ENCODE measurements at places on chromosomes 16 and 17. TPM values are rescaled to one million over a fixed set of nuclear protein-coding genes. Genes with fewer than 3 reads are reported as not detected.

Gene OR2C1
- 0.09 TPM for polyA plus RNA-seq

Gene MYH3
- 3.0 TPM for polyA plus RNA-seq

Gene UBB
- polyA plus RNA-seq = 1,046 TPM

Gene TEKT1
- not detected for polyA plus RNA-seq

Gene NACA2
- 0.15 TPM for polyA plus RNA-seq

Gene KRT39
- polyA plus RNA-seq = not detected

Gene KRT34
- 0.07 TPM for polyA plus RNA-seq

Gene STAT3
- 60.7 TPM for polyA plus RNA-seq

Gene CES1
- 67.4 TPM for polyA plus RNA-seq

Gene SOX8
- polyA plus RNA-seq = 1.3 TPM

Gene MYH2
- polyA plus RNA-seq = 0.33 TPM

Gene AOC3
- 182 TPM for polyA plus RNA-seq

Gene KRT12
- not detected for polyA plus RNA-seq

Gene HIGD1B
- 2.1 TPM for polyA plus RNA-seq

Gene ASGR1
- 1.0 TPM for polyA plus RNA-seq

Gene NOD2
- 2.5 TPM for polyA plus RNA-seq

Gene SHISA9
- 0.08 TPM for polyA plus RNA-seq

Gene SHISA6
- 1.3 TPM for polyA plus RNA-seq

Gene ABCC12
- not detected for polyA plus RNA-seq

Gene PLA2G10
- 1.0 TPM for polyA plus RNA-seq

Gene G6PC1
- 0.11 TPM for polyA plus RNA-seq

Gene GRAP
- 3.5 TPM for polyA plus RNA-seq

Gene HGS
- polyA plus RNA-seq = 57.6 TPM

Gene POLR2A
- 35.4 TPM for polyA plus RNA-seq

Gene HCRT
- polyA plus RNA-seq = not detected

Gene BHLHA9
- polyA plus RNA-seq = not detected

Gene TP53TG3F
- polyA plus RNA-seq = not detected

Gene ATXN7L3
- polyA plus RNA-seq = 28.1 TPM

Gene VMO1
- 2.1 TPM for polyA plus RNA-seq

Gene SOST
- polyA plus RNA-seq = not detected

Gene ST6GALNAC2
- polyA plus RNA-seq = 4.2 TPM

Gene SLC5A11
- polyA plus RNA-seq = 0.18 TPM

Gene CAPNS2
- 0.56 TPM for polyA plus RNA-seq

Gene CACNB1
- 4.6 TPM for polyA plus RNA-seq

Gene CAVIN1
- polyA plus RNA-seq = 30.4 TPM

Gene MT4
- not detected for polyA plus RNA-seq

Gene ATP2C2
- 0.15 TPM for polyA plus RNA-seq

Gene ATF7IP2
- polyA plus RNA-seq = 7.0 TPM

Gene TNP2
- polyA plus RNA-seq = not detected

Gene TUFM
- polyA plus RNA-seq = 119 TPM

Gene ESRP2
- polyA plus RNA-seq = 3.6 TPM

Gene ASGR2
- 0.37 TPM for polyA plus RNA-seq

Gene CLEC10A
- 16.1 TPM for polyA plus RNA-seq

Gene AIPL1
- polyA plus RNA-seq = not detected

Gene TMEM235
- polyA plus RNA-seq = not detected

Gene DRG2
- 30.8 TPM for polyA plus RNA-seq

Gene C16orf89
- polyA plus RNA-seq = 6.8 TPM

Gene GP2
- polyA plus RNA-seq = 2.9 TPM

All from adipose tissue (tissue), 3 donors.